ENCODE measurements at places on chromosomes 2 and 18. TPM values are rescaled to one million over a fixed set of nuclear protein-coding genes. Genes with fewer than 3 reads are reported as not detected.

Gene SERPINB4
- not detected for total RNA-seq

Gene TNFAIP6
- 5.2 TPM for total RNA-seq

Gene OBSL1
- 157 TPM for total RNA-seq

Gene SRD5A2
- total RNA-seq = not detected

Gene ABHD3
- 2.0 TPM for total RNA-seq

Gene RAB11FIP5
- total RNA-seq = 28.6 TPM

GRCh38 chr2:32553829-32554432 is 73.9 kb upstream of the TTC27 start:
- no peaks in the 10 kb centered on the region for H3K27me3 ChIP-seq
- H3K27ac ChIP-seq = no peak overlapping the region
- no peak overlapping the region for H3K4me3 ChIP-seq
- DNase-seq = no peak

DNA sequence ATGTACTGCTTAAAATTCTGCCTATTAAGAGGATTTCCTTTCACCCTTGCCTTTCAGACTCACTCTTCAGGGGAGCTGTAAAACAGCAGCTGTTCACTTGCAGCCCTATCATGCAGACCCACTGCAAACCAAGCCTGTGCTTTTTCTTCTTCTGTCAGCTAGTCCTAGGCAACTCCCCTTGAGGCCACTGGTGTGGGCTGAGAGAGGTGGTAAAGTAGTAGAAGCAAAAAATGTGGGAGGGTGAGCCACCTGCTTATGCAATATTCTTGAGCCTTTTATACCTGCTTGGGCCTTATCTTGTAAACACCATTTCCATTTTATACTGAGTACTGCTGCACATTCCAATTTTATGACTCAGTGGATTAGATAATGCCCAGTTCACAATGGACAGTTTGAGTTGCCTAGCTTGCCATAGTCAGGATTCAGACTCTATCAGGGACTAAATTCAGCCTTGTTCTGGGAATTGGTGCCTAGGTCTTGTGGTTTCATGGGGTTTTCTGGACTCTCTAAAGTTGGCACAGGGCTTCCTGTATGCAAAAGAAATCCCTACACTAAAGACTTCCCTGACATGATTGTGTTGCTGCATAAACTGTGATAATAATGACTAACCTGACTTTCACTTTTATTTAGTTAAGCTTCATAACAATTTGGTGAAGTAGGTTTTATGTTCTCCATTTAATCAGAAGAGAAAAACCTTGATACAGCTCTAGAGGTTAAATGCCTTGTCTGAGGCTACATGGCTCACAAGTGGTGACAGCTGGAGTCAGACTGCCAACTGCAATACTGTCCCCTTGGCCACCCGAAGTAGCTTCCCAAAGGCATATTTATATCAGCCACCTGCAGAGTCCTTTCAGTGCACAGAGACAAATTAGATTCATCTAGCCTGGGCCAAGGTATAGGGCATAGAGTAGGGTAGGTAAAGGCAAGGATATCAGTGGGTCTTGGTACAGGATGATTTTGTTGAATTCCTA is 47.4 kb upstream of the KDM3A start:
- H3K36me3 ChIP-seq = no peaks in the 10 kb centered on the region
- no peak for DNase-seq
- peak overlapping the region; percentile 65 for H3K27ac ChIP-seq

DNA sequence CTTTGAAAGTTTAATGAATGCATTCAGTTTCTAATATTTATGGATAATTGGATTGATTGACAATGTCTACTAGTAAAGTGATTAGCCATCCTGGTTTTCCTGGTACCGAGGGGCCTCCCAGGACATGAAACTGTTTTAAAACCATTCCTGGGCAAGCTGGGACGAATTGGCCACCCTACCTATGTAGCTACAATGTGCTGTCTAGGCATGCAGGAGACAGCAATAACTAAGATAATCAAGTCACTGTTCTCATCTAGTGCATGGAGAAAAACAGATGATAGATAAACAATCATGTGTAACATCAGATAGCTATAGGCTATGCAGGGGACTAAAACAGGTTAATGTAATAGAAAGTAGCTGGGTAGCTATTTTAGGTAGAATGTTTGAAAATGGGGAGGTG is 67.1 kb downstream of the PMAIP1 start:
- H3K27me3 ChIP-seq = no peaks in the 10 kb centered on the region
- no peaks in the 10 kb centered on the region for H3K4me1 ChIP-seq
- DNase-seq = no peak
- H3K36me3 ChIP-seq = no peaks in the 10 kb centered on the region

- DNase-seq = no peak
- no peak overlapping the region for H3K27ac ChIP-seq
- no peaks in the 10 kb centered on the region for H3K36me3 ChIP-seq
- H3K4me1 ChIP-seq = no peaks in the 10 kb centered on the region
These were observed 74.8 kb downstream of the TXNL1 start for GRCh38 chr18:56563568-56563967.

DNA sequence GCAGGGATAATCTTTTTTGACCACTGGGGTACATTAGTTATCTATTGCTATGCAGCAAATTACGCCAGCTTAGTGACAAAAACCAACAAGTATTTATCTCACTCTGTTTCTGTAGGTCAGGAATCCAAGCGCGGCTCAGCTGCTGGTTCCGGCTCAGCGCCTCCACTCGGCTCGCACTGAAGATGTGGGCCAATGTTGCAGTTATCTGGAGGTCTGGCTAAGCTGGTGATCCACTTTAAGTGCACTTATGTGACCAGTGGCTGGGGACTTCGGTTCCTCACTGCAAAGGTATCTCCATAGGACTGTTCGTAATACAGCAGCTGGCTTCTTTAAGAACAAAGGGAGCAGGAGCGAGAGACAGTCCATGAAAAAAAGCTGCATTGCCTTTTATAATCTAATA is 591.9 kb downstream of the TMEM182 start:
- H3K27me3 ChIP-seq = no peaks in the 10 kb centered on the region
- H3K4me1 ChIP-seq = no peaks in the 10 kb centered on the region
- no peak overlapping the region for H3K27ac ChIP-seq
- no peaks in the 10 kb centered on the region for H3K36me3 ChIP-seq
- no peak for DNase-seq

GRCh38 chr2:38528008-38528442 is 74.7 kb downstream of the HNRNPLL start:
- H3K4me1 ChIP-seq = no peaks in the 10 kb centered on the region
- H3K27ac ChIP-seq = peak overlapping the region; percentile 46
- peak overlapping the region; percentile 45 for H3K4me3 ChIP-seq
- H3K36me3 ChIP-seq = no peaks in the 10 kb centered on the region
- no peak for DNase-seq

DNA sequence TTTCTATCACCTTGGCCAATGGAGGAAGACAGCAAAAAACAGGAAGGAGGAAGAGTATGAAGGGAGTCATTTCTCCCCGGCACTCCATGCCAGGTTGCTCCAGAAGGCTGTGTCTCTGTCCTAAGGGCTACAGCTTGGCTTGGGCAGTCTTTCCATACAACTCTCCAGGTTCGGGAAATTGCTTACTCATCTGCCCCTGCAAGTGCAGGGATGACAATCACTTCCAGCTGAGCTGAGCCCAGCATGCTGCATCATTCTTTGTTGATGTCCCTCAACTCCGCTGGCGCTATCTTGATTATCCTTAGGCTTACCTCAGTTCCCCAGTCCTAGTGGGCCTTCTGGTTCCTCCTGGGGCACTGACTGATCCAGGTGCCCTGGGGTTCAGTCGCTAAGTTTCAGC is 86.9 kb upstream of the COPS8 start:
- DNase-seq = no peak
- no peak overlapping the region for H3K4me3 ChIP-seq
- H3K27me3 ChIP-seq = no peaks in the 10 kb centered on the region
- no peaks in the 10 kb centered on the region for H3K36me3 ChIP-seq
- H3K27ac ChIP-seq = no peak overlapping the region

- H3K36me3 ChIP-seq = no peaks in the 10 kb centered on the region
- no peak overlapping the region for H3K4me3 ChIP-seq
- no peaks in the 10 kb centered on the region for H3K27me3 ChIP-seq
- DNase-seq = no peak
These were observed 80.1 kb downstream of the AFF3 start for GRCh38 chr2:100062336-100062735.
